T-helper 2 cell (primary cell): ENCODE measurements at places on chromosomes 2 and 18.
A peak's percentile ranks its signal among the peaks of the same experiment; 100 is the strongest.

DNA sequence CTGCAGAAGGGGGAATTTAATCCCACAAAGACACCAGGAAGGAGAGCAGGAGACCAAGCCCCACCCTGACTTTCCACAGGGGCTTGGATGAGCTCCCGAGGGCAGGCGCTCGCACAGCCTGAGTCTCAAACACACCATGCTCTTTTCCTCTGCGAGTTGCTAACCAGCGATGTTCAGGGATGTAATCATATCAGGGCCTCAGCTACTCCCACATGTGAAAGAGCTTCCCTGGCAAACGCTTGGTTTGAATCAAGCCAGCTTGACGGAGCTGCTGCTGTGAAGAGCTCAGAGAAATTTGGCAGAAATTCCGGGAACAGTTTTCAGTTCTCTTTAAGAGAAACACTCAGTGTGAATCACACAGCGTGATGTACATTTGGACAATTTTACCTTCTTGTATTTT lies 385.8 kb downstream of the GALR1 start:
- no peak for DNase-seq

GRCh38 chr2:95158441-95158840 lies 1.2 kb downstream of the ZNF514 start:
- no peak for DNase-seq

- no peak for DNase-seq
Observed at GRCh38 chr2:238142382-238143205, 4.1 kb downstream of the KLHL30 start.

GRCh38 chr18:11074889-11075288 lies 74.5 kb downstream of the PIEZO2 start:
- DNase-seq, result no peak

DNA sequence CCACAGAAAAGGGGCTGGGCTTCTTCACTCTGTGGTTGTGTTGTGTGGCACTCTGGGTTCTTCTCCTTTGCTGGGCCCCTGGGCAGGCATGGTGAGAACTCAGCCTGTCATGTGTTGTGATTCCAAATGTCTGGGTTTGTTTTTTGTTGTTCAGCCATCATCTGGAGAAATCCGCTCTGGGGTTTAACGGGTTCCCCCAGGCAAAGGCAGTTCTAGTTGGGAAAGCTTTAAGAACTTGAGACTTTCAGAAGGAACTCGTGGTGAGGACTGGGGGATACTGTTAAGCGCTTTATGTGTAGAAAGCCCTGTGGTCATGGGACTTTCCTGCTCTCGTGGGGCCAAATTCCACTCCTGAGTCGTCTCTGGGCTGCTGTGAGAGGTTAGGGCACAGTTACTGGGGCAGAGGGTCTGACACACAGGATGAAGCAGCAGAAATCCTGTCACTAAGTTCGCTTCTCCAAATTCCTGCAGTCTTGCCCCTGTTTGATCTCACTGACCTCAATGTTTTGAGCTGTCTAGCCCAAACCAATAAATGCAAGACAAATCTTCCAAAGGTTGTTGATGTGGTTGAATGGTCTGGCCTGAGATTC lies 87.7 kb downstream of the RAPGEF4 start:
- DNase-seq, result no peak

DNA sequence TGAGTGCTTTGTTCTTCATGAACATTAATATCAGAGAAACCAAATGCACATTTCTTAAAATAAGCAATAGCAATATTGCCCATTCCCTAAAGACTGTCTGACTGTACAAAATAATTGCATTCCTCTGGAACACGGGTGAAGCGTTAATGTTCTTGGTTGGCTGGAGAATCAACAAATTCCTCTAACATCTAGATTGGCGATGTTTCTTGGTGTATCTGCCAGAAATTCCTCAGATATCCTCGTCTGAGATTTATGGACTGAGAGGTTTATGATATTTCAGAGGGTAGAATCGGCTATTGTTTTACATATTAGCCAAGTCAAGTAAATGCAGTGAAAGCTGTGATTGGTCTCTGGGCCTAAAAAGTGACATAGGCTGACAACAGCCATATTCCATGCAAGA lies 27.1 kb upstream of the SPTBN1 start:
- DNase-seq, result no peak

- DNase-seq, result no peak
Observed at GRCh38 chr2:145321344-145321743, 801.4 kb upstream of the ZEB2 start.

DNA sequence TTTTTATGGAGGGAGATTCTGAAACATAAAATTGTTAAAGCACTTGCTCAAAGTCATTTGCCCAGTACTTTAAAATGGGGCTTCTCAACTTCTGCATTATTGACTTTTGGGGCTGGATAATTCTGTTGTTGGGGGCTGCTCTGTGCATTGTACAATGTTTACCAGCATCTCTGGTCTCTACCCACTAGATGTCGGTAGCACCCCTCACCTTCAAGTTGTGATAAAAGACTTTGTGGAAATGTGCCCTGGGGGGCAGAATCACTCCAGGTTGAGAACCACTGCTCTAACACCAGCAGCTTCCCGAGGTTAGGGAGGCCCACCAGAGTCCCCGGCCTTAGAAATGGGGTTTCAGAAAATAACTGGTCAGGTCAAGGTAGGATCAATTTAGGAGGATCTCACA lies 26.8 kb upstream of the CUL3 start:
- no peak for DNase-seq

DNA sequence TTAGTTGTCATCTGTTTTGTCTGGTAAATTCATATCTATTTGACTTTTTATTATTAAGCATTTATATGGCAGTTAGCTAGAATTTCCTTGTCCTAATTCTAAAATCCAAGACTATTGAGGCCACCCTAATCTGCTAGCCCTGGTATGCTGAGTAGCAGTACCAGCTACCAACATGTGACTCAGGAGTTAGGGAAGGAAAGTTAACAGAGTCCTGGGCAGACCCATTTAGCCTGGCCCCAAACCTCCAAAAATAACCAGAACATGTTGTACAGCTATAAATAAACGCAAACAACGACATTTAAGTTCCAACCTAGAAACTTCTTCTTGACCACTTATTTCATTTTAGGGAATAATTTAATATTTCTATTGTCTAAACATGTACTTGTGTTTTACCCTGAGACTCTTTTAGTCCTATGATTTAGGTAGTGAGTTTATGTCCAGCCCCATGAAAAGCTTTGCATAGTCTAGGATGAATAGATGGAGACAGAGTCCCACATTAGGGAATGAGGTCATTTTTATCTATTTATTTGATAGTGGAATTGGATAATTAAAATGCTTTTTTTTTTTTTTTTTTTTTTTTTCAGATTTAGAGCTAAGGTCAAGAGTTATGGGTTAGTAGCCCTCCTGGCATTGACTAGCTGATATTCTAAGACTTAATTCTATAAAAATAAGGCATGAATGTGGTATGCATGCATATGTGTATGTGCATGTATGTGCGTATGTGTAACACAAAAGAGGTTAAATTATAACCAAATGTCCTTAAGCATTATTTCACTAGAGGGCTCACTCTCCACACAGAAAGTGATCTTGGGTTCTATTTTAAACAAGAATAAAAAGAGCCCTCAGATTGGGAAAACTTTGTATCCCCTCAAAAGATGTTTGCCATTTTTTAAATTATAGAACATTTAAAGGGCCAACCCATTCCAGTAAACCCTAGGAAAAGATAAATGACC lies 160.1 kb upstream of the MAPRE2 start:
- no peak for DNase-seq

GRCh38 chr2:182038576-182038975 lies 52.9 kb downstream of the PPP1R1C start:
- no peak for DNase-seq

- no peak for DNase-seq
Observed at GRCh38 chr18:35775887-35776286, 194.3 kb downstream of the GALNT1 start.

- no peak for DNase-seq
Observed at GRCh38 chr2:3236300-3237045, 141.1 kb downstream of the EIPR1 start.

- DNase-seq, result no peak
Observed at GRCh38 chr18:11284811-11285210, 135.4 kb upstream of the PIEZO2 start.

DNA sequence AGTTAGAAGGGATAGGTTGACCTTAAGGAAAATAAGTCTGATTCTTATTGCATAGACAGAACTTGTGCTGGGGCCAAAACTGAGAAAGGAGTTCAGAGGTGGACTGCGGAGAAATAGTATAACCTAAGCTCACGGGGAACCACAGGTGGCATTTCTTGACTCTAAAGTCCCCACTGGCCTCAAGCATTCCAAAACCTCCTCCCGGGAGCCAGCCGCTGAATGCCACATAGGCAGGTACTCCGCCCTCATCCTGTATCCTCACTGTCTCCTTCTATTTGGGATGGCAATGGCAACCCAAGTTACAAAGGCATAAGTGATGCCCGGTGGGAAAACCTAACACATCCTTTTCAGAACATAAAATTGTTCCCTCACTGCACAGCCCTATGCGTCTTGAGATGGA lies 173.0 kb downstream of the SP3 start:
- DNase-seq, result no peak

GRCh38 chr18:75898651-75899050 lies 471.1 kb upstream of the SMIM21 start:
- DNase-seq, result no peak

GRCh38 chr18:63951302-63951705 lies 2.2 kb downstream of the HMSD start:
- DNase-seq, result no peak

DNA sequence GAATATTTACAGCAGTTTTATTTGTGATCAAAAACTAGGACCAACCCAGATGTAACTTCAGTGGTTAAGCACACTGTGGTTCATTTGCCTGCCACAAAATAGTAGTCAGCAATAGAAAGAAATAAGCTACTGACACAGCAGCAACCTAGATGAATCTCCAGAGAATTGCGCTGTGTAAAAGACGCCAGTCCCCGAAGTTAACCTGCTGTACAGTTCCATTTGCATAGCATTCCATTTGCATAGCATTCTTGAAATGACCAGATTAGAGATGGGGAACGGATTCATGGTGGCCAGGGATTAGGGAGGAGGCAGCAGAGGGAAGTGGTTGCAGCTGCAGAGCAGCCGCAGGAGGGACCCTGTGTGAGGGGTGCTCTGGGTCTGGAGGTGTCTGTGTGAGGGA lies 39.3 kb upstream of the NFATC1 start:
- DNase-seq, result no peak

- no peak for DNase-seq
Observed at GRCh38 chr2:239881031-239881471, 144.1 kb downstream of the NDUFA10 start.

GRCh38 chr2:158772306-158773078 lies 22.6 kb upstream of the DAPL1 start:
- DNase-seq, result no peak

- DNase-seq, result no peak
Observed at GRCh38 chr18:9217743-9218451, 81.3 kb downstream of the ANKRD12 start.

DNA sequence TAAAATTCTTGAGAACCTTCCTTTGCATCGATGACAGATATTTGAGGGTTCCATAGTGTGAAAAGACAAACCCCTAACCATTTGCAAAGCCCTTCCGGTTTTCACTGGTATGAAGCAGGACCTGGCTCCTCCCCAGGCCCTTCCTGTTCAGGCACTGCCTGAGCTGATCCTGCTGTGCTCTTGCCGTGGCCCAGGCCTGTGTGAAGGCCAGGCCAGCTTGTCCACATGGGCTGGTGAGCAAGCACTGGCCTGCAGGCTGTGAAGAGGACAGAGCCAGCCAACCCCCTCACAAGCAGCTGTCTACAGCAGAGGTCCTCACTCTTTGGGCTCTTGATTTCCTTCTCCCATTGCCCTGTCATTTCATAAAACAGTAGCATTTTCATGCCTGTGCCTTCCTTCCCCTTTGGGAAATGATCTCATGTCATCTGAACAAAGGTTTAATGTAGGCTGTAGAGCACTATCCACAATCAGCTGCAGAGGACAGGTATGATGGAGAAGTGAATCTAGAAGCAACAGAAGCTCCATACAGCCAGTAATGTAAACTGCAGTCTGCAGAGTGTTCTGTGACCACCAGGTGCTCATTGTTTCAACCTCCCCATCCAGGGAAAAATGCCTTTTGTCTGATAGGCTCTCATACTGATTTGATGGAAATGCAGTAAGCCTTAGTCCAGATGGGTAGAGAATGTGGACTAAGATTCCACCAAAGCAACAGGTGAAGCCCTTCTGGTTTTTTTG lies 19.8 kb downstream of the MPHOSPH10 start:
- no peak for DNase-seq

- no peak for DNase-seq
Observed at GRCh38 chr2:239750929-239751678, 274.0 kb downstream of the NDUFA10 start.

- no peak for DNase-seq
Observed at GRCh38 chr2:82740527-82740926, 1718.6 kb downstream of the SUCLG1 start.

DNA sequence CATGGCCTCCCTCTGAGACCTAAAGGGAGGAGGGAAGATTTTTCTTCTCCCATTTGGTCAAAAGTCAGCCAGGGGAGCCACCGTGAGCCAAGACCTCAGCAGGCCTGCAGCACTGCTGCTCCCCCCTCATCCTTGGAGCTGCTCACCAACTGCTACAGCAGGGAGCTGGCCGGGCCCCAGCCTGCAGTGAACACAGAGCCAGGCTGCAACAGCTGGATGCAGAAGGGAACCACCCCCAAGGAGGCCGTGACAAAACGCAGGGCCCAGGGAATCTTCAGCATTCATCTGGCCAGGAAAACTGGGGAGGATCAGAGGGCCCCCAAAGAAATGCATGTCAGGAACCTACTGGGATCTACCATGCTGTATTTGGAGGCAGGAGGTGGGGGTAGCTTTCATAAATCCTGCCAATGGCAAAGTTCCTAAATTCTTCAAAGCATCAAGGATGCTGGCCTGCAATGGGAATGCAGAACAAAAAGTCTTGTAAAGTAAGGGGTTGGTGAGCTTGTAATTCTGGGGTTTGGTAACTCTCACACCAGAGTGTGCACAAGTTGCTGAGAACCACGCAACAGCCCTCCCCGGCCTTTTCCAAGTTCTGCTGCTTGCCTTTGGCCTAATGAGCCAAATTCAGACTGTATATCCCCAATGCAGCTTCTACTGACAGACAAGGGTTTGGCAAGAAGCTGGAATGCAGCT lies 61.0 kb downstream of the CACNB4 start:
- no peak for DNase-seq

- DNase-seq, result peak; percentile 59
Observed at GRCh38 chr2:195562570-195563566, 94.2 kb upstream of the SLC39A10 start.

DNA sequence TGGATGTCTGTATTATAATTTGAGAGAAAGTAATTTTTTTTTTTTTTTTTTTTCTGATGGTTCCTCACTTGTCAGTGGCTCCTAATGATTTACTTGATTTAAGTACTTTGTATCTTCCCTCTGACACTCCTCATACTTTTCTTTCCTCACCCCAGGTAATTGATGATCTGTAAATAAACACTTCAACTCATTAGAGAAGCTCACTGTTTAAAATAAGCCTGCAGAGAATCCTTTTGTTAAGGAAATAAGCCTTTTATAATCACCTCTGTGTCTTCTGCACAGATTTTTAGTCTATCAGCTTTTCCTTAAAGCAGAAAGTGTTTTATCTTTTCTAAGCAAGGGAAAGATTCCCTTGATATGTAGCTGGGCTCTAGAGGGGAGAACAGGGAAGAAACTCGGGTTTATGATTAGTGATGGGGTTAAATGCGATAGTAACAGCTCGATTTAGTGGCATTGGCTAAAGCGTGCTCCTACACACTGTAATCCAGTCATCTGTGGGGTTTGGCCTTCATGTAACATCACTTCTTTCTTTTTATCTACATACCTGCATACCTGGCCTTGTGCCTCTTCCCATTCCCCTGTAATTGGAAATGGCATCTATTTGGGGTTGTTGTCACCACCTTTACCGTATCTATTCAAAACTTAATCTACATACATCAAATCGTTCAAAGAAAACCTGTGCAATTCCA lies 60.1 kb upstream of the LRRTM1 start:
- no peak for DNase-seq

GRCh38 chr18:52888014-52888413 lies 548.0 kb downstream of the DCC start:
- DNase-seq, result no peak
